ENCODE measurements at places on chromosomes 12 and 14.

DNA sequence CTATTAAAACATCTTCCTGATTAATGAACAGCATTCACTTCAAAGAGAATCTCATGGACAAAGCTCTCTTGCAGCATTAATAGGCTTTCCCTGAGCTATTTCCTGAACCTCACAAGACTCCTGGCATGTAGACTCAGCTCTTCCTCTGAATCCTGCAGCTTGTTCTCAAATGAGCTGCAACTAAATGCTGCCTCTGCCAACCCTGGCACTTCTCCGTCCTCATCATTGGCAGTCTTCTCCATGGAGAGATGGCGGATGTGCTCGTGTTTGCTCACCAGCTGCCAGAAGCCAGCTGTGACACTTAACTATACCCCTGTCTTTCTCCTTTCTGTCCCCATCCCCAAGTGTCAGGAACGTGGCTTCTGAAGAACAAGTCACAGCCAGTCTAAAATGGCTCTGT lies 232.1 kb downstream of the FOXN3 start:
- no peak for DNase-seq

DNA sequence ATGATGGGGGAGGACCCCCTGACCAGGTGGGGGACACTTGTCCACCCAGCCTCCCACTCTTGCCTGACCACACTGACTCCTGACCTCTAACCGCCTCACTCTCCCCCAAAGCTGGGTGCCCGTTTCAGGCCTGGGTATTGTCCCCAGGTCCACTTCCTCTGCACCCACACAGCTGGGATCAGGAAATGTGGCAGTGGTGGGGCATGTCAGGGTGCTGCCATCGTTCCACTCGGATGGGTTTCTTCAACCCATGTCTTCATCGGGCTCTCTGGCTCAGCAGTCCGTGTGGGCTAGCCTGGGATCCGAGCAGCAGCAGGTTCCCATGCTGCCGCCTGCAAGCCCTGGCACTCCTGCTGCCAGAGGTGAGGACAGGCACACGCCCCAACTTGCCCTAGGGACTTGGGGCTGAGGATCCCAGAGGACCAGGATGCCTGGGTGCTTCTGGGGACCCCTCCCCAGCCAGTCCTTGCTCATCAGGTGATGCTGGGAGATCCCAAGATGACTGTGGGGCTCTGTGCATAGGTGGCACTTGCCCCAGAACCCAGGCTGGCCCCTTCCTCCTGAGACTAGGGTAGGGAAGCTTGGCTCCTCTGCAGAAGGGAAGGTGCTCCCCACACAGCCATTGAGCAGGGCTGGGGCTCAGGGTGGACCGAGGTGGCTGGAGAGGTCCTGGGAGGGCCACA lies 2.9 kb upstream of the CLBA1 start:
- no peak for DNase-seq

DNA sequence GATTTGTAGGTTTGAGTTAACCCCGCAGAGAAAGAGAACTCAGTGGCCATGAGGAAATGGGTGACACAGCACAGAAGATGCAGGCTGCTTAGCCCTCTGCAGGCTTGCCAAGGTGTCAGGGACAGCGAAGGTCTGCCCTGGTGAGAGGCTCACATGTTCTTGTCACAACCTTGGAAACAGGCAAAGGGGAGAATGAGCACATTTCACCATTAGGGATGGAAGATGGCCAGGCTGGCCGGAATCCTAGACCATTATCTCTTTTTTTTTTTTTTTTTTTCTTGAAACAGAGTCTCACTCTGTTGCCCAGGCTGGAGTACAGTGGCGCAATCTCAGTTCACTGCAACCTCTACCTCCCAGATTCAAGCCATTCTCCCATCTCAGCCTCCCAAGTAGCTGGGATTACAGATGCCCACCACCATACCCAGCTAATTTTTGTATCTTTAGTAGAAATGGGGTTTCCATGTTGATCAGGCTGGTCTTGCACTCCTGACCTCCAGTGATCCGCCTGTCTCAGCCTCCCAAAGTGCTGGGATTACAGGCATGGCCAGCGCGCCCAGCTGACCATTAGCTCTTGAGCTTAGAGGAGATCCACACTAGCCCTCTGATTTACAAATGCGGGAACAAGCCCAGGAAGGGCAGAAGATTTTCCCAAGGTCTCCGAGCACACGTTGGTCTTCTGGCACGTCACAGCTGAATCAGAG lies 34.6 kb downstream of the LTBP2 start:
- DNase-seq = no peak

GRCh38 chr12:88865537-88865936 lies 285.3 kb upstream of the KITLG start:
- no peak for DNase-seq
